ENCODE measurements at places on chromosomes 7 and 10.

DNA sequence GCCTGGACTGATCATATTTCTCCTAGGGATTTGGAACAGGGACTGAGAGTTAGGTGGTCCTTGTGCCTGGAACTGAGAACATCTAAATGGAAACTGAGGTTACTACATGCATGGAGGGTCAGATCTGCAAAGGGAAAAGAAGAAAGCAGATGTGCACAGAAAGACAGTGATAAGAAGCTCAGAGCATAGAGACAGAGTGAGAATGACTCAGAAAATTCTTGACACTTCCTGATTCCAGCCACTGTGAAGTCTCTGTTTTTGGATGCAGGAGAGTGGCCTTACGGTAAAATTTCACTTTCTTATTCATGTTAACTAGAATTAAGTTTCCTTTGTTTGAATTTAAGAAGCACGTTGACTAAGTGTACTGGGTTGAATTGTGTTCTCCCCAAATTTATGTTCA lies 241.7 kb downstream of the TMEM26 start:
- DNase-seq = no peak

DNA sequence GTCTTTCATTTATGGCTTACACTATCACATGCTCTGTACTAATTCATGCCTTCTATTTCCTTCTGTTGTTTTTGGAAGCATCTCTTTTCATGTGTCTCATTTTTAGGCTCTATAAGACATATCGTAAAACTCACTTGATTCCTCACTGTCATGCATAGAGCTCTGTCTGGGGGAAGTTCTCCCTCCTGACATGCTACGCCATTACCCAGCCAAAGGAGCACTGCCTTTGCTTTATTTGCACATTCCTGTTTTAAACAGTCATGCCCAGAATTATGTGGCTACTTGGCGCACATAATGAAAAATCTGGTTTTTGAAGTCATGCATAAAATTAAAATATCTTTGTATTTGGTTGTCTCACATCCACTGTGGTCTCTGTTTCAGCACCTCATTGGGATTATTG lies 17.6 kb upstream of the AKR1C3 start:
- DNase-seq = no peak

- DNase-seq = no peak
Observed at GRCh38 chr7:102874966-102875365, 37.8 kb upstream of the LRRC17 start.

DNA sequence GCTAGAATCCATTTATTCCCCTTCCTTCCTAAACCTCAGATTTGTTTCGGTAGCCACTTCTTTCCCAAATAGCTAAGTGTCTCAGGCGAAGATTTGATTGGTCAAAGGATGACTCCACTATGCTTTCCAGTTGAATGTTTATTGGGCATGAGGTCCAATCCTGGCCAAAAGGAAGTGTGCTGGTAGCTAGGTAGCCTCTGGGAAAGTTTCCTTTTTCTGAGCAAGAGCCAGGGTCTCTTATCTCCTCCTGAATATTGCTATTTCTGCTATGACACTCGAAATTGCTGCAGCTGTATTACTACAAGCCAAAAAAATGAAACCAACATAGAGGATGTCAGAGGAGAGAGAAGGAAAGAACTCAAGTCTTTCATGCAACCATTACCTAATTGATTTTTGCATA lies 53.4 kb upstream of the MKX start:
- DNase-seq = no peak

DNA sequence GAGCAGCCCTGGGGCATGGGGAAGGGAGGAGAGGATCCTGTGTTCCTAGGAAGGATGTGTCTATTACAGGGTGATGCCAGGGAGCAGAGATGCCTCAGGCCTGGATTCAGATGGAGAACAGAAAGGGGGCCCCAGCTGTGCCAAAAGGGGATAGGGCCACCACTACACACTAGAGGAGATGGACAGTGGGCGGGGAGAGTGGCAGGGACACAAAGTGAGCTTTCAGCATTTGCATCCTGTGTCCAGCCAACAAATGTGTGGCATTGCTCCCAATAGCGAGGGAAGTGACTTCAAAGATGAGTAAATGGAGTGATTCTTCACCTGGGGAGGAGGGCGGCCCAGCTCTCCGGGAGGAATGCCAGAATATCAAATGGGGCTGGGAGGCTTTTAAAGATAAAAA lies 64.9 kb upstream of the WAPL start:
- DNase-seq = no peak

DNA sequence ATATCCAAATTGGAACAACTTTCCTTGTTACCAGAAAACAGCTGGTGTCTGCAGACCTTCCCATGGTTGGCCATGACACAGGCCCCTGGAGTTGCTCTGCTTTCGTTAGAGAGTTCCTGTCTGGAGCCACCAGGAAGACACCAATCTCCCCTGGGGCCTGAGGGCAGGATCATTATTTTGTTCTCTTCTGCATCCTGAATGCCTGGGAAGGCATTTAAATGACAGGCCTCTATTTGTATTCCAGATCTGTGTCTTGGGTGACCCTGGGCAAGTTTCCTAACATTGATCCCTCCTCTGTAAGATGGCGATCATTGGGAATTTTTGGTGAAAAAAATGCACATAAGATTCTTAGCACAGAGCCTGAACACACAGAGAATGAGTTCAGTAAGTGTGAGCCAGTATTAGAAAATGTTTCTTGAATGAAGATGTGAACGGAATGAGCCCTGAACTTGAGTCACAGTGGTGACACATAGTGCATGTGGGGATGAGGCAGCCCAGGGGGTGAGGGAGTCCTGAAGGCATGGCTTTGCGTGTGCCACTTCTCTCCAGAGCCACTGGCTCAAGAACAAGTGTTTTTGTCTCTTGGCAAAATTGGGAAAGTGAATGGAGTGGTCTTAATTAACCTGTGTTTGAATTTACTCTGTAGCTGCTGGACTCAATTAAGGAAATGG lies 28.4 kb downstream of the BMPER start:
- DNase-seq = no peak

- no peak for DNase-seq
Observed at GRCh38 chr7:2921653-2922347, 77.7 kb upstream of the GNA12 start.

DNA sequence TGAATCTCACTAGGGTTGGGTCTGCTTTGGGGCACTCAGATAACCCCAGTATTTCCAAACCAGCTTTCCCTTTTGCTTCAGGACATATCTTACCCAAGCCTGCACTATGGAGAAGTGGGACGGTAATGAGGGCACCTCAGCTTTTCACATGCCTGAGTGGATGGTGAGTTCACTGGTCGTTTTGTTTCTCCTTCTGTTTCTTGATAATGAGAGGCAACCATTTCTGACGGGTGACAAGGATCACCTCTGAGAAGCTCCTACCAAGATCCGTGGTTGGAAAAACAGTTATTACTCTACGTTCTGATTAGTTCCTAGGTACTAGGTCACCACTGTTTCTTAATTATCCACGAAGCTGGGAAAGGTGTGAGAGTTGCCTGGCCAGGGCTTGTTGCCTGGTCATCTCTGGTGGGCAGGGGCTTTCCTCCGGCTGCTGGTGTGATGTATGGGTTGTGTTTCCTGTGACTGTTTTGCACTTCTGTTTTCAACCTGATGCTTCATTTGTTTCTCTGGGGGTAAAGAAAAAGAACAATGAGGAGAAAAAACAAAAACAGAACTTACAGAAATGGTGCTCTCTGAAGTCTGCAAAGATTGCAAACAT lies 65.7 kb upstream of the STRIP2 start:
- no peak for DNase-seq

- no peak for DNase-seq
Observed at GRCh38 chr7:144656965-144657517, 178.8 kb downstream of the TPK1 start.

DNA sequence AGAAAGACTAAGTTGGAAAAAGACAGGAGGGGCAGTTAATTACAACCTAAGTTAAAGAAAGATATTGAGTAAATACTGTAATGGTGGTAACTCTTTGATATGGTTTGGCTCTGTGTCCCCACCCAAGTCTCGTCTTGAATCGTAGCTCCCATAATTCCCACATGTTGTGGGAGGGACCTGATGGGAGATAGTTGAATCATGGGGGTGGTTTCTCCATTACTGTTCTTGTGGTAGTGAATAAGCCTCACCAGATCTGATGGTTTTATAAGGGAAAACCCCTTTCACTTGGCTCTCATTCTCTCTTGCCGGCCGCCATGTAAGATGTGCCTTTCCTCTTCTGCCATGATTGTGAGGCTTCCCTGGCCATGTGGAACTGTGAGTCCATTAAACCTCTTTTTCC lies 143.8 kb downstream of the GRK5 start:
- no peak for DNase-seq

DNA sequence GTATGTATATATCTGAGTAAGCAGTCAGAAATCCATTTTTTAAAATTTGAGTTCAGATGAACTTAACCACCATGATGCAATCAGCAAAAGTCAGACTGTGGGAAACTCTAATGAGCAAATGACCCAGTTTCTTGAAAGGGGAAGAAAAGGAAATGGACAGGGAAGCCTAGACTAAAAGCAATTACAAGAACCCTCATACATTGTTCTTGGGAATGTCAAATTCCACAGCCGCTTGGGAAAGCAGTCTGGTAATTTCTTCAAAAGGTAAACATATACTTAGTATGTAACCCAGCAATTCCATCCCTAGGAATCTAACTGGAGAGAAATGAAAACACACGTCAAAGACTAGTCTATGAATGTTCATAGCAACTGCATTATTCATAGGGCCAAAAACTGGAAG lies 16.4 kb upstream of the FOXK1 start:
- no peak for DNase-seq

DNA sequence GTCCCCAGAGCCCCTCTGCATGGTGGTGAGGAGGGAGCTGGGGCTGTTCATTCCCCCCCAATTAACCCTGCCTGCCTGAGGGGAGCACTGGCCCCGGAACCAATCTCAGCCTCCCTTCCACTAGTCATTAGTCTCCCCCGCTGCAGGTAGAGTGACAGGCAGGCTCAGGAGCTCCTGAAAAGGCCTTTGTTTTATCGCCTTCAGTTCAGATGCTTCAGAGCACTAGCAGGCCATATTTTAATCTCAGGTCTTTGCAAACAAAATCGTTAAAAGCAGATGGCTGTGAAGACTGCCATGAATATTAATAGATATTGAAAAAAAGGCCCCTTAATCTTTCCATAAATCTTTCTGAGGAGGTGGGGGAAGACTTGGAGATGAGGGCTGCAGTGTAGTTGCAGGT lies 250.7 kb downstream of the RPS24 start:
- no peak for DNase-seq

DNA sequence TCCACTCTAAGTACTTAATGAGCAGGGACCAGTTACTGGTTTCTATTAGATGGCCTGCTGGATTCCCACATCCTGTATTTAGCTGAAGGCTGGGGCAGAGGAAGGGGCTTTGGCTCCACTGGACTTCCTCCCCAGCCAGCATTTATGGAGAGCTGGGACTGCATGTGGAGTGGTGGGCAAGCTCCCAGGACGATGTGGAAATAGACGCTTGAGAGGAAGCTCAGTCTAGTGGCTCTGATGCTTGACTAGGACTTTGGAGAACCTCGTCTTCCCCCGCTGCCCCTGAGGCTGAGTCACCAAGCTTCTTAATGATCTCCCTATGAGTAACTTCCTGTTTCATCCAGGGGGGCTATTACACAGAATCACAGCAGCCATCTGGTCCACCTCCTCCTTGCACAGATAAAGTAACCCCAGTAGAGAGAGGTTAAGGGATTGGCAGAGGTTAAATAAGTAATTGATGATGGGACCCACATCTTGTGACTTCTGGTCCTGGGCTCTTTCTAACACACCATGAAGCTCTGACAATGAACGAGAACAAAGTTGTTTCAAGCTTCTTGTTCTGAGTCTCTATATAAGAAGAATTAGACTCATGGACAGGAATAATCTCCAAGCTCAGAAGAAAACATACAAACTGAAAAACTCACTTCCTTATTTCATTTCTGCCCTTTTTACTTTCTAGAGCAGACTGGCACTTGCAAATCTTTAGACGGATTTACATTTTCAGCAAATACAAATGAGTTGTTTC lies 126.2 kb downstream of the PRPF18 start:
- DNase-seq = no peak

- no peak for DNase-seq
Observed at GRCh38 chr7:84216472-84216871, 21.9 kb upstream of the SEMA3A start.

- DNase-seq = no peak
Observed at GRCh38 chr10:133123746-133124356, 36.1 kb downstream of the ADGRA1 start.

DNA sequence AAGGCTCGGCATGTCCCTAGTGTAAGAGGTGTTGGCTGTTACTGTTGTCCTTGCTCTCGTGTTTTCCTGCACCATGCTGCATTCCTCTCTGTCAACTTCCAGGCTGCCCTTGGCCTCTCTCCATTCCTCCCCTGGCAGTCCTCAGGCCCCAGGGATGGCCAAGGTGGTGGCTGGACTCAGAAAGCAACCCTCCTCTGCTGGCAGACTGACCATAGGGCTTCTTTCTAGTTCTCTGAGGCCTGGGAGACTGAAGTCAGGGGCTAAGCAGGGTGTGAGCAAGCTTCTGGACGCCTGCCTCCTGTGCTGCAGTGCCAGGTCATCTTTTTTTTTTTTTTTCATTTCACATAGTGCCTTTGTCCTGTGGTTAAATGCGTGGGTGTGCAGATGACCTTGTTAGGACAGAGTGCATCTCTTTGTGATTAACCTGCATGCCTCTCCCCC lies 72.0 kb downstream of the GOLGA7B start:
- no peak for DNase-seq

DNA sequence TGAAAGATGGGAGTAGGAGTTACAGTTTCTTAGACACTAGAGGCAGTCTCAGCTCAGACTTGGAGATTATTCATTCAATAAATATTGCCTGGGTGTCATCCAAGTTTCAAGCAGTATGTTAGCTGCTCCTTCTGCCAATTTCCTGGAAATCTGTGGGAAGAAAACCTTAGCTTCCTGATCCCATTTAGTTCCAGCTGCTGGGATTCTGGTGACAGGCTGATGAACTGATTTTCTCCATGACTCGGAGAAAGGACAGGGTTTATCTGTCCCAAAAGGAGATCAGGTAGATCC lies 95.8 kb downstream of the CLEC2L start:
- no peak for DNase-seq

GRCh38 chr10:90816466-90816865 lies 41.4 kb downstream of the HTR7 start:
- DNase-seq = no peak

- no peak for DNase-seq
Observed at GRCh38 chr7:42572561-42572960, 335.6 kb upstream of the GLI3 start.

GRCh38 chr7:139634087-139634486 lies 110.6 kb downstream of the CLEC2L start:
- DNase-seq = no peak

DNA sequence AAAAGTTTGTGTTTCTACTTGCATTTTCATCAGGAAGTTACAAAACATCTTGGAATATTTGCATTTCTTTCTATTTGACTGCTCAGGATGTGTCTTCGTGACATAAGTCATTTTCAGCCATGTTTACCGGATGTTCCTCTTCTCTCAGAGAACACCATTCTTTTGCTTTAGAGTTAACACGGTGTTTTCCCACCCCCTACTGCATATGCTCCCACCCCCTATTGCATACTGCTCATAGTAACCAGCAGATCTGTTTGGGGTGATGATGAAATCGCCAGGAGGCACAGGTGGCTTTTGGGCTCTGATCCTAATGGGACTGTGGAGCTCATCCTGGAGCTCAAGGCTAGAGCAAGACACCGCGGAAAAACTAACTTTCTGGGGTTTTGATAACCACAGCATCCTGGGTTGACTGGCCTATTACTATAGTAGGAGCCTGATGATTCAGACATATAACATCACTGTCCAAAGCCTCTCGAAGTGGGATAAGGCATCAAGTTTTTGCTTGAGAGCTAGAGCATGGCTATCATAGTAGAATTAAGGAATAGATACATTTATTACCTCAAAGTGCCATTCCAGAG lies 65.1 kb upstream of the BET1 start:
- DNase-seq = no peak
